ENCODE measurements at places on chromosomes 1 and 21.

- DNase-seq = no peak
These were observed 54.1 kb downstream of the RUNX1 start for GRCh38 chr21:34994766-34995631.

DNA sequence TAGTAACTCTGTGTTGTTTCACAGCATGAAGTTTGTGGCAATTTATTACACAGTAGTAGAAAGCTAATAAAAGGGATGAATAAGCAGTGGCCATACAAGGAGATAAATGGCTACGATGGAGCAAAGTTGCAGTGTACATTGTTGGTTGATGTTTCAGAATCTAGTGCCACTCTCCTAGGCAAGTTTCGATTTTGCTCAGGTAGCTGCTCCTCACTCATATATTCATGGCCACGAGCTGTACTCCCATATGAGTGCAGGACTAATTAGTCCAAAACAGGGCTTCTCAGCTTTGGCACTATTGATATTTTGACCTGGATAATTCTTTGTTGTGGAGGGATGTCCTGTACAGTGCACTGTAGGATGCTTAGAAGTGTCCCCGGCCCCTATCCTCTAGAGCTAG is 30.0 kb upstream of the ATP1A1 start:
- DNase-seq = no peak

GRCh38 chr1:941015-941587 is 17.4 kb downstream of the SAMD11 start:
- DNase-seq = no peak

DNA sequence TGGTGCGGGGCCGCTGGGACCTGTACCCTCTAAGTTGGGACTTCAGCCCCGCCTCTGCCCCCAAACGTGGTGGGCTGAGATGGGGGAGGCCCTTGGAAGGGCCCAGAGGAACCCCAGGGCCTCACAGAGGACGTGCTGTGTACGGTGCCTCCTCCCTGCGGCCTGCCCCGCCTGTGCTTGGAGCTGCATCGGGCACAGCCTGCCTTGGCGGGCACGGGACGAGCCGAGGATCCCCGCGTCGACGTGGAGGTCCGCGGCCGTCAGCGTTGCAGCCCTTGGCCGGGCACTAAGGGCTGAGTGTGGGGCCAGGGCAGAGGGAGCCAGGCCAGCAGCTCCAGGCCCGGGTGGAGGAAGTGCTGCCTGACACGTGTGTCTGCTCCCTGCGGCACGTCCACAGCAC is 43.4 kb downstream of the PRKCZ start:
- no peak for DNase-seq

GRCh38 chr1:156021093-156021428 is 310 bp upstream of the SSR2 start:
- DNase-seq = no peak

DNA sequence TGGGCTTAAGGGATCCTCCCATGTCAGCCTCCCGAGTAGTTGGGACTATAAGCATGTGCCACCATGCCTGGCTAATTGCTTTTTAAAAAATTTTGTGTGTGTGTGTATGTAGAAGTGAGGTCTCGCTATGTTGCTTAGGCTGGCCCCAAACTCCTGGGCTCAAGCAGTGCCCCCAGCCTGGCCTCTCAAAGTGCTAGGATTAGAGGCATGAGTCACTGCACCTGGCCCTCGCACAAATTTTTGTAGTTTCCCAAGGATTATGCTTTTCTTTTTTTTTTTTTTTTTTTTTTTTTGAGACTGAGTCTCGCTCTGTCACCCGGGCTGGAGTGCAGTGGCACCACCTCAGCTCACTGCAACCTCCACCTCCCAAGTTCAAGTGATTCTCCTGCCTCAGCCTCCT is 144.4 kb upstream of the HNRNPU start:
- DNase-seq = no peak
